ENCODE measurements at places on chromosomes 6 and 20.

DNA sequence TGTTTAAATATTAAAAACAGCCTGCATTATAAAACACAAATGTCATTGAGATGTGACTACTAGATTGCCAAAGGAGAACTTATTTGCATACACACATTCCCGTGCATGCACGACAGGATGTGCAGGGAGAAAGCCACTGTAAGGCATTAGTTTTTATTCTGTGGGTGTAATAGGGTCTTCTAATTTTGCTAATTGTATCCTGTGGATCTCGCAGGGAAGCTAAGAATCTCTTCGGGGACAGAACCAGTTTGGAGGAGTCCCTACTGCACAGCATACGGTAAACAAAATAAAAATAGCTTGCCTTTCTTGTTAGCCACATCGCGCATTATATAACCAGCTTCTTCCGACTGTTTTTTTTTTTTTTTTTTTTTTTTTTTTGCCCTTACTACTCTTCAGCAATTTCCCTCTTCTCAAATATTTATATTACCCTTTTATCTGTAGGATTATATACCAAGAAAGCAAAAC lies 2.0 kb downstream of the ATXN1 start:
- no peak for DNase-seq

- DNase-seq = peak; percentile 27
These were observed 86.3 kb upstream of the PROKR2 start for GRCh38 chr20:5402903-5403531.

DNA sequence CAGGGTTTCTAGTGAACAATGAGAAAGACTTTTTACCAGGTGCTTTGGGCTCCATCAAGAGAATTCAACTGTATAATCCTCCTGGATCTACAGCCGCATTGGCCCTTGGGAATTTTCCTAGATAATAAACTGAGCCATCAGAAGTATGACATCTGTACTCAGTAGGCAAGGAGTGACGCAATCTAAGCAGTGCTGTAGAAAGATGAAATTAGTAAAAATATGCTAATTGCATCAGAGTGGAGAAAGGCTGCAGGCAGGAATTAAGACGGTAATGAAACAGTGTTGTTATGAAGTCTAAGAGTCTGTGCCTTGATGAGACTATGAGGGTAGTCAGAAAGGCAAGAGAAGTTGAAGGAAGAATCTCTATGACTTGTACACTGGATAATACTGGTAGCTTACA lies 507.9 kb upstream of the SOX4 start:
- DNase-seq = no peak

GRCh38 chr6:33273924-33274902 lies 2.3 kb downstream of the RPS18 start:
- no peak for DNase-seq

All from stimulated activated CD4-positive, alpha-beta T cell treated with anti-CD3 and anti-CD28 coated beads, Interleukin-2, amount 100 ng/mL, for 24 hours (primary cell).